ENCODE measurements at places on chromosomes 5 and 9. TPM values are rescaled to one million over a fixed set of nuclear protein-coding genes. Genes with fewer than 3 reads are reported as not detected.

GRCh38 chr5:5403741-5404140 lies 18.7 kb upstream of the ICE1 start:
- no peak for DNase-seq

DNA sequence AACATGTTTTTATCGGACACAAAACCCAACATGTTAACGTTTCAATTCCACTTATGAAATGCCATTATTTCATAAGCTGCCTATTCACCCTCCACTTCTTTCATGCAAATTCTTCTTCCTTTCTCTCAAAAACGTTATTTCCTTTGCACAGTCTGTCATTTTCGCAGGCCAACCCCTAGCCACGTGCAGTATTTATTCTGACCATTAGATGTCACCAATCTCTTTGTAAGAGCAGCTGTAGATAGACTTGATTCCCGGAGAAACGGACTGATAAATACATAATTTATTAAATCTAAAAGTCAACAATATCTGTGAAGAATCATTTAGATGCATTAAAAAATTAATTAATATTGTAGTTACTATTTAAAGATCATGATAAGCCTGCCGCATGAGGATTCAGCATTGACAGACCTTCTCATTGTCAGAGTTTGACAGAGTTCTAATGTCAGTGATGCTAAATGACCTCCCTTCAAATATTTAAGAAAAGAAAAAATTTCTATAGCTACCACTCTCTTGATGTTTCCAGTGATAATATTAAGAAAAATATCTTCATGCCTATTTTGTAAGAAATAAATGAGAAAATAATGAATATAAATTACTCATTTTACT lies 933.6 kb downstream of the CDH12 start:
- DNase-seq = no peak

- DNase-seq = peak; percentile 43
Observed at GRCh38 chr9:130298662-130299279, 33.2 kb downstream of the HMCN2 start.

GRCh38 chr5:67844924-67845323 lies 370.6 kb upstream of the PIK3R1 start:
- DNase-seq = no peak

The CEP120 gene
- 17.9 TPM for total RNA-seq
